Renal pelvis (tissue), 12 donors: ENCODE measurements at places on chromosomes 7 and 10. TPM values are rescaled to one million over a fixed set of nuclear protein-coding genes. Genes with fewer than 3 reads are reported as not detected.

DNA sequence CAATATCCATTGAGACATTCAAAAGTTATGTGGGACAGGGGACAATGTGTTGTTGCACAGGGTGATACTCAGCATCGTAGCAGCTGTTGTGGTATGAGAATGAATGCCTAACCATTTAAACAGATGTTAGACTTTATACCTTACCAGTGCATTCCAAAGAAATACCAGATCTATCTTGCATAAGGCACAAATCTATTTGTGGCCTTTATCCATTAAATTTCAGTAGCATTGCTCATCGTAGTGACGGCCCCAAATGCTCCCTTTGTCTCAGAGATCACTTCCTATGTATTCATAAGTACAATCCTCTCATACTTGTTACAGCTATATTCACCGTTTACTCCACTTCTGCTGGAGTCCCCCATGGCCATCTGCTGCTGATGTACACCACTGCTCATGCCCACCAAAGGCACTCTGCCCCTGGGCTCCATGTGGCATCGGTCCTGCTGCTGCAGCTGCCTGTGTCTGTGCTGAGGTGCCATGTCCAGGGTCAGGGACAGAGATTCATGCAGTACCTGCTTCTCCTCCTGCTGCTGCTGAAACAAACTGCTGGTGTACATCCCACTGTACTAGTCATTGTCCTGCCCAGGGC, 96.3 kb downstream of the CPED1 start:
- DNase-seq = no peak

- DNase-seq = no peak
Observed at GRCh38 chr7:133910761-133911160, 216.4 kb upstream of the LRGUK start.

DNA sequence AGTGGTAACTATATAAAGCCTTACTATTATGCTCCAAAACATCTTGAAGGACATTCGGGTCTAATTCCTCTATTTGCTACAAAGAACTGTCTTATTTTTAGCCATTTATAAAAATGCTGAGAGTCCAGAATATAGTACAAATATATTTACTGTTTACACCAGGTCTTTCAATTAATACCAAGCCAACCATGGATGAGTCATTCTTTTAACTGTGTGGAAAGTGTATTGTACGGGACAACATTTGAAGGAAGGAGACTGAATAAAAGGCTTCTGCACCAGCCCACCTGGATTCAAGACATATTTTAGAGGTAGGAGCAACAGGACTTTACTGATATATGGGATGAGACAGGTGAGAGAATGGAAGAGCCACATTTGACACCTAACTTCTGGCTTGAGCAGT, 35.4 kb downstream of the MASTL start:
- no peak for DNase-seq

DNA sequence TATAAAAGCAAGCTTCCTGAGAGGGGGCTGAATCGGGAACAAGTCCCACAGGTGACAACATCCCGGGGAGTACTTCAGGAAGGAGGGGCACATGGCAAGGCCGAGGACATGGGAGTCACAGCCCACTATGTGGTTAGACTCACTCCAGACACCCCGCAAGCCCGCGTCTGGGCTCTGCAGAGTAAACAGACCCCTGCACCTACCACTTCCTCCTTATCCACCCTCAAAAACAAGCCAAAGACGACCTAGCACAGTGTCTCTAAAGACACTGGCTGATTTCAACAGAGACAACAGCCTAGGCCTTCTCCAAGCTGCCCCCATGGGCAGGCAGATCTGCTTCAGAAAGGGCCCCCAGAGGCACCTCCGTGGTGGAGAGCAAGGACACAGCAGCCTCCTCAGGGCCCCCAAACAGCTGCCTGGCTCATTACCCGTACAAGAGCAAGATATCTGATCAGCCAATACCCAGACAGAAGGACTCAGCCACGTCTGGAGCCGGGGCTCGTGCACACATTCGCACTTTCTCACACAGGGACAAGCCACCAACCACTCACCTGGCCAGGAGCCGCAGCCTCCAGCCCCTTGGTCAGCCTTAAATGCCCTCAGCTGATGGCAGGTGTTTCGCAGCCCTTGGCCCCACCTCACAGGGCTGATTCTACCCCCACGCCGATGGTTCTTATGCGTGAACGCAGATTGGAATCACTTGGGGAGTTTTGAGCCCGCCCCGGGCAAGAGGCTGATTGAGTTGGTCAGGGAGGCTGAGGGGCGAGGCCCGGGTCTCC, 10.7 kb upstream of the KPNA7 start:
- DNase-seq = no peak

The GIMAP2 gene
- 7.0 TPM for polyA plus RNA-seq

The ARPC1B gene
- polyA plus RNA-seq = 44.2 TPM

- no peak for DNase-seq
Observed at GRCh38 chr10:47307381-47307780, 7.4 kb downstream of the GDF10 start.

The SLC16A12 gene
- 29.7 TPM for polyA plus RNA-seq

The SPDYE6 gene
- 1.7 TPM for polyA plus RNA-seq

GRCh38 chr7:131455001-131455400, 101.4 kb downstream of the PODXL start:
- peak; percentile 3 for DNase-seq

DNA sequence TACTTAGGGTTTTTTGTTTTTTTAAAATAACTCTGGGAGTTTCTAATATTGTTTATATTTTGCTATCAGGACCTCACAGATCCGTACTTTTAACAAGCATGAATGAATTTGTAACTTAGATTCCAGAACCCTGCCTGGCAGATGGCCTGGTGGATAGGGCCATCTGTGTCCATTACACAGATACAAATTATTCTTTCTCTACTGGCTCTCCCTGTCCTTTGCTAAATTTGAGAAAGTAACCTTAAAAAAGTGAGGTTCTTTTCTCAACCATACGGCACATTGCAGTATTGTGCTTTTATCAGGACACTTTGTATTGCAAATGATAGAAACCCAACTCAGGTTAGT, 26.6 kb downstream of the LCOR start:
- no peak for DNase-seq

DNA sequence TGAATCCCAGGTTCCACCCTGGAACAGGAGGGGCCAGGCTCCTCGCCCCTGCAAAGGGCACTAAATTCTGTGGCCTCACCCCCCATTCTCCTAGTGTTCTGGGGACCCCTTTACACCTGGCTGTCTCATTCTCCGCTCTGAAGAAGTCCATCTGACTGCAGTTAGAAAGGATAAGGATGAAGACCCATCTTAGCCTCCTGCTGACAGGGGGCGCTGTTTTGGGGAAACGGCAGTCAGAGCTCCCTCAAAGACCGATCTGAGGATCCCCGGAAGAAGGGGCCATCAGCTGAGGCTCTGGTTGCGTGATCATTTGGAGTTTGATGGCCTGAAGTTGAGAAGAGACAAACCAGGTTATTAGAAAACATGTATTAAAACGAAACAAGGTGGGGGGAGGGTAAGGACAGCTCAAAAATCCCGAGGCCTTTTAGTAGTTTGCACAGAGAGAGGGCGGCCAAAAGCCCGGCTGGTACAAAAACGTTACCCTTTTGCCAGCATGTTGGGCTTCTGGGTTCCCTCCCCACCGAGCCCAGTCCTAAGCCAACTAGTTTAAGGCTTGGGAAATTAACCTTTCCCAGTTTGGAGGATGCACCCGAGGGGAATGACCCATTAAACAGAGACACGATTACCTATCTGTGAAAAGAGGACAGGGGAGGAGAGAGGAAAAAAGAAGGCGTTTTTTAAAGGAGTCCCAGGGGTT, 102.8 kb downstream of the CHN2 start:
- DNase-seq = no peak

The SPACDR gene
- polyA plus RNA-seq = 1.3 TPM

- no peak for DNase-seq
Observed at GRCh38 chr7:157897681-157898080, 560.9 kb downstream of the DNAJB6 start.

GRCh38 chr7:99543081-99543671, 8.7 kb downstream of the FAM200A start:
- DNase-seq = no peak

The PROSER2 gene
- 4.9 TPM for polyA plus RNA-seq
